ENCODE measurements at places on chromosomes 3 and 15.

- no peak for DNase-seq
Measured at GRCh38 chr15:60091157-60091556, 87.0 kb downstream of the FOXB1 start.

GRCh38 chr15:72192416-72192815 is 5.2 kb downstream of the GRAMD2A start:
- DNase-seq: no peak

GRCh38 chr15:64739577-64740143 is 35.7 kb downstream of the RBPMS2 start:
- DNase-seq: no peak

DNA sequence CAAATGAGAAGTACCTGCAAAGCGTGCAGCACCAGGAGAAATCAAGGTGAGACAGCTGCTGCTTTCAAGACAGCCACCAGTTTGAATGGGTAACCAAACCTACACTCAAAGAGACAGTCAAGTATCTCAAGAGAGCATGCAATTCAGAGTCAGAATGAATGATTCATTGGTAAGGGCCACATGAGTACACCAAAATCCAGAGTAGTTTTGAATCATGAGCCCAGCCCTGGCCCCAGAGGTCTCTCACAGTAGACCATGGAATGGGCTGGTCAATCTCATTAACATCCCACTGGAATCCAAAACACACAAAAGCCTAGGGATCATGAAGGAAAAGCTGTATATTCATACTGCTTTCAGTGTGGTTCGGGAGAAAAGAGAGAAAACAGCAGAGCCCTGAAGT is 242.8 kb downstream of the TBL1XR1 start:
- DNase-seq: no peak

- no peak for DNase-seq
Measured at GRCh38 chr3:142228964-142229363, 3.6 kb upstream of the GK5 start.

GRCh38 chr3:88147261-88147660 is 2.5 kb upstream of the C3orf38 start:
- DNase-seq: no peak

- no peak for DNase-seq
Measured at GRCh38 chr15:90947577-90948357, 6.9 kb upstream of the RCCD1 start.

GRCh38 chr3:34779092-34779491 is 860.2 kb upstream of the ARPP21 start:
- no peak for DNase-seq

GRCh38 chr3:196193133-196193735 is 18.0 kb downstream of the ZDHHC19 start:
- no peak for DNase-seq

- DNase-seq: no peak
Measured at GRCh38 chr3:74709951-74710350, 95.5 kb upstream of the CNTN3 start.

DNA sequence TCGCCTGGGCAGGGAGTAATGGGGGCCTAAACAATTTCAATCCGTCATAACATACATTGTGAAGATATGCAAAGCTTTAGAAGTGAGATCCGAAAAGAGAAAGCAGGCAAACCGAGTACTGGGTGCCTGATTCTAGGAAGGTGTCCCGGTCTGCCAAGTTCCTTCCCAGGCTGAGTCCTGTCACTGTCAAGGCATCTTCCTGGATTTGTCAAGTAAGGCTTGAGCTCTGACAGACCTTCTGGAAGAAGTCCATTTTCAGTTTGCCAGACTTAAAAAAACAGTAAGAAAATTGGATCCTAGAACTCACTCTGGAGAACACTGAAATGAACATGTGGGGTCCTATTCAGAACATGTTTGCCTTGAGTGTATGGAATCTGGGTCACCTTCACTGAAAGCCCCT is 253.9 kb downstream of the RORA start:
- no peak for DNase-seq

DNA sequence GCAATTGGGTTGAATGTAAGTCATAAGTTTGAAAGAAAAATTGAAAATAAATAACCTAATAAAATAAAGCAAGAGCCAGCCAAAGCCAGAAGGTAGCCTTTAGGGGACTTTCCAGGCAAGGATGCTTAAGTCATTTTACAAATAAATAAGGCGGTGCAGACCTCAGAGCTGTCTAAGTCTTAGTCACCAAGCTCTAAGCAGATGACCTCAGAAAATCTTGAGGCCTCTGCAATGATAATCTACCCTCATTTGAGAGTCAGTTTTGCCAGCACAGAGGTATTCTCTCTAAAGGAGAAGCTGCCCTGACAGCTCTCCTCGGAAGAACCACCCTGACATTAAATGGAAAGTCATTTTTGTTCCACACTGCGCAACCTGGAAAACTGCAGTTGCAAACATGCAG is 113.9 kb downstream of the OXNAD1 start:
- no peak for DNase-seq

Measured in stimulated activated CD8-positive, alpha-beta memory T cell treated with anti-CD3 and anti-CD28 coated beads, Interleukin-2, amount 100 ng/mL, for 48 hours (primary cell).